ENCODE measurements at places on chromosomes 7 and 10.

DNA sequence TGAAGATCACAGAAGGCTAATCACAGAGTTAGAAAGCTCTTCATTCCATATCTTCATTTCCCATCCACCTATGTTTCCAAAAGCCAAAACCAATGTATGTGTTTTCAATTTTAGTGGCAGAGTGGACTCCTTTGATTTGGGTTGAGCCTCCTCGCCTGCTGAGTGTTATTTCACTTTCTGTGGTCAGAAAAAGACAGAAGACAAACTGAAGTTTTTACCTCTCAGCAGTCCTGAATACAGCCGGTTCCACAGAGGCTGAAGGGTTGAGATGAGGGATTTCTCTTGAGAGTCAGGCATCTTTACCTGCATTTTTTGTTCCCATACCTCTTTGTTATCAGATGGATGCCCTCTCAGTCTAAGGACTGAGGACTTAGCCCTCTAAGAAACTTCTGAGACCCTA, 659.6 kb downstream of the CCSER2 start:
- no peak for DNase-seq

- no peak for DNase-seq
These were observed 125.1 kb upstream of the GPR22 start for GRCh38 chr7:107344799-107345198.

GRCh38 chr7:16359216-16359615, 62.1 kb downstream of the CRPPA start:
- DNase-seq, result no peak

DNA sequence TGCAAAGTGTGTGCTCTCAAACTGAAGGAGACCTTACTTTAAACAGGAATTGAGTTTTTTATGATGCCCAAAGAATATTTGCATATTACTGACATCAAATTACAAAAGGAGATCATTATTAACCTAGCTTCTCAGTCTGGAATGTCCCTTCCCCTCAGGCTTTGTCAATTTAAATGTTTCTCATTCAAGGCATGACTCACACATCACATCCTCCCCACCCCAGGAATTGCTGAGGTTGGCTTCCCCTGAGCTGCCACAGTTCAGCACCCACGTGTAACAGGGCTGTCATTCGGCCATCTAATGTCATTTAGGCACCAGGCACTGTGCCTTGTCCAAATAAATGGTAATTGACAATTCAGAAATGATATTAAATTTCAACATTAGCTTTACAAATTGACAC, 305.9 kb upstream of the MGMT start:
- no peak for DNase-seq

- peak; percentile 57 for DNase-seq
These were observed 578 bp downstream of the ZMYND11 start for GRCh38 chr10:135601-136464.

DNA sequence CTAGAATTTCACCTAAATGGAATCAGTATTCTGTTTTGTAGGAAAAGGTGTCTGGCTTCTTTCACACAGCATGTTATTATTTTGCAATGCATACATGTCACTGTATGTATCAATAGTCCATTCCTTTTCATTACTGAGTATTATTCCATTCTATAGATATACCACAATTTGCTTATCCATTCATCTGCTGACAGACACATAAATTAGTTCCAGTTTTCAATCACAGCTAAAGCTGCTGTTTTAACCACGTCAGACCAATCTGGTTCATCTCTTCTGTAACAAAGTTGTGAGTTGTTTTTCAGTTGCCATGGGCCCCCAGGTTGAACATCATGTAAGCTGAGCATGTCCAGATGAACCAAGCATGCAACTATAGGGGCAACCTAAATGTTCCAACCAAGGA, 282.1 kb upstream of the MKLN1 start:
- no peak for DNase-seq
